ENCODE measurements at places on chromosomes 2 and 18.

- no peak for DNase-seq
These were observed 764.6 kb downstream of the TSN start for GRCh38 chr2:122519821-122520611.

DNA sequence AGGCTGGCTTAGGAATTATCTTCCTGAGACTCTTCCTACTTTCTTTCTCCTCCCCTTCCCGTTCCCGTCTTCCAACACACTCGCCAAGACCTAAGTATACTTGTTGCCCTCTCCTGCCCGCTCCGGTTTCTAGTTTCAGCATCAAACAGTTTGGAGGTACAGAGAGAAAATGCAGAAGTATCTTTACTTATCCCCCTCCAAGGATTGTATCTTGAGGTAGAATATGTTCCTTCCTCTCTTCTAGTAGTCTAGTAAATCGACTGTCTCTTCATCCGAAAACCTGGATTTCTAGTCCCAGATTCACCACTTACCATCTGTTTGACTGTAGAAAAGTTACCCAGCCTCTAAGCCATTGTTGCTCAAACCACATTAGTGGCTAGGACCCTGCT, 755 bp downstream of the EIF4E2 start:
- DNase-seq: no peak

DNA sequence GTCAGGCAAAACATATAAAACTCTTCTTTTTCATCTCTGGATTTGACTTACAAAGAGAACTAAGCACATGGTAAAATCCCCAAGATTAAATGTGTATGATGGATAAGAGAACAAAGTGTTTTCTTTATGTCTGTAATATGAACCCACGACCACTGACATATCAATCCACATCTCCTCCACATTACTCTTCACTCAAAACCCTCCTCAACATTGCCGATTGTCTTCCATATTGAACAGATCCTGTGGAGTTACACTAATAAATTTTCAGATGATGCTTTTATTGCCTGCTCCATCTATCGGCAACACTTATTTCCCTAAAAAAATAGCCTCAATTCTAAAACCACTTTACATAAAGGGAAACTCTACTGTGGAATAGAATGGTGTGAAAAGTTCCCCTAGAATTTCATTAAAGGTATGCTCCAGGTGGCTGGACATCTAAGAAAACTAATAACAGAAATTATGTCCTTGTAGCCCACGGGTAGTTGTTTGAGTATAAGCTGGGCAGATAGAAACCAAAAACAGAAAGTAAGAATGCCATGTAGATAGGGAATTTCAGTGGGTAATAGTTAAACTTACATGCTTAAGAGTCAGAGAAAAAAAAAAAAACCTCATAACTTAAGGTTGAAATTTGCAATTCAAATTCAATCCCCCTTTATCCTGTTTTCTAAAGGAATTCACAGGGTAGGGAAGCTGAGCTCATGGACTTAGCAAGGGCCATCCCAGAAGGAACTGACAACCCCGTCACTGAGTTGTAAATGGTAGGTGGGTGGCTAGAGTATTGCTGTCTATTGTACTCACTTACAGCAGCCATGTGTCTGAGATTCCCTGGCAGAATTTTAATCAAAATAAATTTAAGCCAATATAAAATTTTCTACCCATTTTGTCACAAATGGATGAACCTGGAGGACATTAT, 305.4 kb upstream of the LYPD1 start:
- DNase-seq: no peak

DNA sequence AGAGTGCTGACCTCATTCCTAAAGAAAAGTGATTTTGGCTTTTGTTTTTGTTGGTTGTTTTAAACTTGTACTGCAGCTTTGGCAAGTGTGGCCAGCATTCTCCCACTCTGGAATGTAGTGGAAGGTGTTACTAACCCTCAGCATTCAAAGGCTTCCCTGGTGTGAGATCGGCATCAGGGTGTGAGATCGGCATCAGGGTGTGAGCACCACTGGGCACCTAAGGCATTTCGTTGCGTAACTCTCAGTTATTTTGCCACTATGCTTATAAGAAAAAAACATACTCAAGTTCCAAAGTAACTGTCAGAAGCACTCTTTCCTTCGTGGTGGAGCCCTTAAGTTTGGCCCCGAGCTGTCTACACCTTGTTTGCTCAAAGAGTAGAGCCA, 1.7 kb downstream of the CYBRD1 start:
- DNase-seq: no peak

DNA sequence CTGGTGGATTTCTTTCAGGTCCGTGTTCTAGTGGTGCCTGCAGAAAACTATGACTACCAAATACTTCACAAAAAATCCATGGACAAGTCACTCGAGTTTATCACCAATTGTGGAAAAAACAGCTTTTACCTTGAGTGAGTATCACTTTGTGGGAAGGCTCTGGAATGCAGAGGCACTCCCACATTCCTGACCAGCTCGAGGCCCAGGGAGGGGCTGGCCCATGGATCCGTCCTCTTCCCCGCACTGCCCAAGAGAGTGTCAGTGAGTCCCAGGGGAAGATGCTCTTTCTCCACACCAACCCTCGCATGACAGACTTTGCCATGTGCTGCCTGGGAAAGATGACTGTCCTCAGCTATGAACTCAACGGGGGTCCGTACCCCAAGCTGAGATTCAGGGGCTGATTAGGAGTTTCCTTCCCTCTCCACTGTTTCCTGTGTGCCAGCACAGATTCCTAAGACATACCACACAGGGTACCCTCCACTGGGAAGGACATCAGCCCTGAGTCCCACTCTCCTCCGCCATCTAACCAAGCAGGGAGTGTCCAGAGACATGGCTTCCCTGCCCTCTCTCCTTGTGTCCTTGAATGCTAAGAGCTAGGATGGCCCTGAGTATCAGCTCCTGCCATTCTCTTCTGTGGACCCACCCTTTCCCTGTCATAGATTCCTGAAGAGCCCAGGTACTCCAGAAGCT, 155.9 kb downstream of the LAMA3 start:
- no peak for DNase-seq

DNA sequence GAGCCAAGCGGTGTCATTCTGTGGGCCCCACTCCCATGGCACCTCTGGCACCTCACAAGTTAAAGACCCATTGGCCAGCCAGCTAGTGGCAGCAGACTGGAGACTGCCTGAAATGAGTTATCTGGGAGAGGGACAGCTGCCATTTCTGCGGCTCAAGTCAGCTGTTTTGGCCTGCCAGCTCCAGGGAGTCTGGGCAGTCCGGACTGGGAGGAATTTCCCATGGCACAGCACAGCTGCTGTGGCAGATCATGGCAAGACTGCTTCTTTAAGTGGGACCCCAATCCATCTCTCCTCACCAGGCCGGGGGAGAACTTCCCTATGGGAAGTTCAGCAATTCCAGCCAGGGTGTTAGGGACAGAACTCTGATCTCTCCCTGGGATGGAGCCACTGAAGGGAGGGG, 2187.6 kb upstream of the CELF4 start:
- DNase-seq: no peak

DNA sequence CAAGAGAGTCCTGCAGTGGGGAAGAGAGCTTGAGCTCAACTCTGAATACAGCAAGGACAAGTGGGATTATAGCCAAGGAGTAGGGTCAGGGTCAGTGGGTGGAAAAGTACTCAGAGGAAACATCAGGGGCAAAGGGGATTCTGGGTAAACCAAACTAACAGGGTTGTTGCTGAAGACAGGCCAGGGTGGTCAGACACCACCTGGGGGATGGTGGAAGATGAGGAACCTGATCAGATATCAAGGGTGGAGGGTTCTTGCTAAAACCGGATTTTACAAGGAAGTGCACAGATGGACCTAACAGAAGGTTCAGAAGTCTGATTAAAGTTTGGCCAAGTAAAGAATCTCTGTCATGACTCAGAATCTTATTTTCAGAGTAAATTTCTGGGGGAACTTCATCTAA, 16.5 kb downstream of the OSBPL1A start:
- DNase-seq: no peak

- no peak for DNase-seq
These were observed 143.4 kb downstream of the RPIA start for GRCh38 chr2:88834866-88835265.

DNA sequence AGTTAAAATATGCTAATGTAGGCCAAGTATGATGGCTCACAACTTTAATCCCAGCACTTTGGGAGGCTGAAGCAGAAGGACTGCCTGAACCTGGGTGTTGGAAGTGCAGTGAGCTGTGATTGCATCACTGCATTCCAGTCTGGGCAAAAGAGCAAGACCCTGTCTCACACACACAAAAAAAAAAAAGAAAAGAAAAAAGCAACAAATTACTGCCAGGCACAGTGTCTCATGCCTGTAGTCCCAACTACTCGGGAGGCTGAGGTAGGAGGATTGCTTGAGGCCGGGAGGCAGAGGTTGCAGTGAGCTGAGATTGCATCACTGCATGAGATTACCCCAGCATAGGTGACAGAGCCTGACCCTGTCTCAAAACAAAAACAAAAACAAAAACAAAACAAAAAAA, 110.6 kb downstream of the PRELID3A start:
- no peak for DNase-seq

- no peak for DNase-seq
These were observed 13.2 kb upstream of the ITGAV start for GRCh38 chr2:186576614-186577013.

DNA sequence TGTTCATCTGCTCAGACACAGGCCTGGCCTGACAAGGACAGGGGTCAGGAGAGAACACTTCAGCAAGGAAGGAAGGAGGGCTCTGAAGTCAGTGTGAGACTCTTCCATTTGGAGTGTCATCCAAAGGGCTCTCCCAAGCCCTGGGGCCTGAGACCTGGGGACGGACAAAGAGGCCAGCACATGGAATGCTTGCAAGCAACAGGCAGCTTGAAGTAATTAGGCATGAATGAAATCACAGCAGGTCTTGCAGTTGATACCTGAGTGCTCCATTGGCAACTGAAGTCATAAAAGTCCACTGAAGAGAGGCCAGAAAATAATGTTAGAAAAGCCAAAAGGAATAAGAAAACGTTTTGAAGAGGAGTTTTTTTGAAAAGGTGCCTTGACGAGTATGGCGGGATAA, 231.7 kb downstream of the VAPA start:
- DNase-seq: no peak

DNA sequence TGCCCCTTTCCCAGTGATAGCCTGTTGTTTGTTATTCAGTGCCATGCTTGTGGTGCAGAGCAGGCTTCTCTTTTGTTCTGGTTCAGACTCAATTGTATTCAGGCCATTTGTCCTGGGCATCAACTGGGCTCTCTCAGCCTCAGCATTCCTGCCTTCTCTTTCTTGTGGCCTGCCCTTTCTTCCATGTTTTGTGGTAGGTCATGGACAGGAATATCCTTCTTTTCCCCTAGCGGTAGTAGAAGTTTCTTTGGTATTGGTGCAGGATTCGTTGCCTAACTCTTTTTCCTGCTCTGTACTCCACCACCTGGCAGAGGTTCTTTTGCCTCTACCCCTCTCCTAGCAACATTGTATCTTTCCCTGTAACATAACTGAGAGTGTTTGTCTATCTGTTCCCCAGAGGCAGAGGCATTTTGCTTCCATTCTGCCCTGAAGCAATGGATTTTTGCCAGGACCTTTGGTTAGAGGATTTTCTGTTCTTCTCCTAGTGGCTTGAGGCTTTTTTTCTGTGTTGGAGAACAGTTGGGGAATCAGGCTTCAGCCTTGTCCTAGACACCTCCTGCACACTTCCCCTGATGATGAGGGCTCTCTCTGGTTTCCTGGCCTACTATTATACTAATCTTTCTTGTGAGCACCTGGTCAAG, 68.5 kb downstream of the NCOA1 start:
- DNase-seq: no peak

GRCh38 chr2:61268249-61268648, 106.3 kb downstream of the C2orf74 start:
- no peak for DNase-seq

- no peak for DNase-seq
These were observed 2798.0 kb upstream of the TEKT4 start for GRCh38 chr2:92073036-92073814.

DNA sequence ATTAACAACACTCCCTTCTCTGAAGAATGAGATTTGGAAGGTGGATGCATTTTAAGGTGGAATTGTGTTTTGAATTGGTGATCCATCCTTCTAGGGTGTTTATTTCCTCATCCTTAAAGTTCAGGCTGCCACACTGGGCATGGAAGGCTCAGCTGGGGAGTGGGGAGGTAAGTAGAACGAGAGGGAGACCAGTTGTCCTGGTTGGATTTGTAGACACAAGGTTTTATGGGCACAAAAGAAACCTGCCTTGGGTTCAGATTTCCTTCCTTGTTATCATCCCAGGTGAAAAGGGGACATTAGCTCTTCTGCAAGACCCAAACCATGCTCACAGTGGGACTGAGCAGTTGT, 101.0 kb upstream of the SIX3 start:
- DNase-seq: no peak

DNA sequence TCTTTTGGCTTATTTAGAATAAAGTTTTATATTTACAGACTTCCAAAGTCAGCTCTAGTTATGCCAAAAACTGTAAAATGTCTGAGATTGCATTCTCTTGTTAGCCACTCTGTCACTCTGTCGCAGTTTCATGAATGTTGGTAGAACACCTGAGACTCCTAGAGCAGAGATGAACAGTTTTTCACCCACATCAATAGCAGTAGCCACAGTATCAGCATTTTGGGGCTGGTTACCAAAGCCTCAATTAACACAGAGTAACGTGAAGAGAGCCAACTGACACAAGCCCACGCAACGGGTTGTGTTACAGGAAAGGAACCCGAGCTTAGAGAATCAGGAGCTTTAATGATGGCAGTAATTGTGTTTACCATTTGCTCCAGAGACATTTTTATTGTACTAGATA, 443.0 kb upstream of the SLC39A10 start:
- DNase-seq: no peak

- DNase-seq: no peak
These were observed 230.4 kb upstream of the ACVR2A start for GRCh38 chr2:147614471-147614870.
